Stimulated activated CD8-positive, alpha-beta memory T cell treated with anti-CD3 and anti-CD28 coated beads, Interleukin-4, amount 100 ng/mL, for 1 hour (primary cell): ENCODE measurements at places on chromosomes 12 and 14.

- DNase-seq, result no peak
Measured at GRCh38 chr12:68458866-68459265, 126.7 kb upstream of the MDM1 start.

DNA sequence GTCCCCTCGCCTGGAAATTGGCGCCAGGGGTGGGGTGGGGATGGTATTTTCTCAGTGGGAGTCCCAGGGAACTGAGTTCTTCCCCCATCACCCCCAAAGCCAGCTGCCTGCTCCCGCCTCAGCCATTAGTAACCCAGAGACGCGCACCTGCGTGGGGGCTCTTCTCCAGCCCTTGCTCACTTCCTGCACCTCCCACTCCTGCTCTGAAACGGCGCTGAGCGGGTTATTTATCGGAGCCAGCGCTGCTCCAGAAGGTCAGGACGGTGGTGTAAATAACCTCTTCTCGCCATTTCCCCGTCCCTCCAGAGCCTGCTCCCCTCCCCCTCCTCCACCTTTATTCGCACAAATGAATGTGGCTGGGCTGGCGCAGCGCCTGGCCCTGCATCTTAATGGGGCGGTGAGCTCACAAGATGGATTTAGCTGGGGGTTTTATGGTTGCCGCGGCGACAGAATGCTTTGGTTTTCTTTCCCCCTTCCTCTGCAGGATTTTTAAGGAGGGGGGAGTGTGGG, 12.2 kb downstream of the GPR84 start:
- no peak for DNase-seq

GRCh38 chr14:35628989-35629388, 95.0 kb downstream of the INSM2 start:
- DNase-seq, result no peak

- DNase-seq, result no peak
Measured at GRCh38 chr14:59097681-59098080, 90.8 kb upstream of the DAAM1 start.

GRCh38 chr12:94284859-94285258, 136.5 kb downstream of the PLXNC1 start:
- no peak for DNase-seq

DNA sequence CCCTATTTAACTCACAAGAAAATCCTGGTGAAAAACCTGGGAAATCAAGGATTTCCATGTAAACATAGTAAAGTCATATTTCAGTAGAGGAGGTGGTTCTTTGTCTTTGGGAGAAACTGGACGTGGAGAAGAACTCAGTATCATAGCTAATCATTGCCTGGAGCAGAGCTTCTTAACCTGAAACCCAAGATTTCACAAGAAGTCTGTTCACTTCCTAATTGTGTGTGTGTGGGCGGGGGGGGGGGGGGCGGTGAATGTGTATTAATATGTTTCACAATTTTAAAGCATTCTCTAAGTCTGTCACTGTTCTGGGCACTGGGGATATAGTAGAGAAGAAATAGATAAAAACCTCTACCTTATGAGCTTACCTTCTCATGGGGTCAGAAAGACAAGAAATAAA, 96.7 kb upstream of the PPP4R3A start:
- no peak for DNase-seq

GRCh38 chr14:24817212-24818057, 183.4 kb upstream of the GZMB start:
- DNase-seq, result no peak

GRCh38 chr12:107549651-107550480, 135.7 kb upstream of the PWP1 start:
- no peak for DNase-seq

DNA sequence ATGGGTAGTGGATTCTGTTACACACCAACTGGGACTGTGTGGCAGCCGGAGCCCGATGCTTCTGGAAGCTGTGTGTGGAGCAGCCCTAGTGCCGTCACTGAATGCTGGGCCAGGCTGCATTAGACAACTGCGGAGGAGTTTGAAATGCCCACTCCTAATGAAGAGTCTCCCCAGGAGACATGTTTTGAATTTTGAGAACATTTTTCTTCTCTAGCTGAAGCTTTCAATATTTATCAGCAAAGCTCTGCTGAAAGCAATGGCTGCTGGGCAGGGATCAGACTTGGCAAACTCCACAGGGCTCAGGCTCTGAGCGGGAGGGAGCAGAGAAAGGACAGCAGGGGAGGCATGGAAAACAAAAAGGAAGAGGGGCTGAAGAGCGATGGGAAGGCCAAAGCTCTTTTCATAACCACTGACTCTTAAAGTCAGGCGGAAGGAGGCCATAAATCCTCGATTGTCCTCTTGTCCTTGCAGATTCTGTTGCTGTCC, 189.1 kb downstream of the MON2 start:
- DNase-seq, result no peak

DNA sequence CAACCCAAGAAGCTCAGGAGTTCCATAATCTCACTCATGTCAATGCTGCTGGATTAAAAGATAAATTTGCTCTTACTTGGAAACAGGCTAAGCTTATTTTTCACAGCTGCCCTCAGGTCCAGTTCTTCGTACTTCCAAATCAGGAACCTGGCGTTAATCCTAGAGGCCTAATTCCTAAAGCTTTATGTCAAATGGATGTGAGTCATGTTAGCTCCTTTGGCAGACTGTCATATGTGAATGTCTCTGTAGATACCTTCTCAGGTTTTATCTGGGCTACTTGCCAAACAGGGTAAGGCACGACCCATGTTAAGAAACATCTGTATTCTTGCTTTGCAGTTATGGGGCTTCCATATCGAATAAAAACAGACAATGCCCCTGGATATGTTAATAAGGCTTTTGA, 504.6 kb downstream of the ALG10 start:
- DNase-seq, result no peak

- DNase-seq, result no peak
Measured at GRCh38 chr14:78498062-78498595, 328.0 kb downstream of the NRXN3 start.

GRCh38 chr12:106672314-106673025, 89.7 kb downstream of the RFX4 start:
- DNase-seq, result no peak

DNA sequence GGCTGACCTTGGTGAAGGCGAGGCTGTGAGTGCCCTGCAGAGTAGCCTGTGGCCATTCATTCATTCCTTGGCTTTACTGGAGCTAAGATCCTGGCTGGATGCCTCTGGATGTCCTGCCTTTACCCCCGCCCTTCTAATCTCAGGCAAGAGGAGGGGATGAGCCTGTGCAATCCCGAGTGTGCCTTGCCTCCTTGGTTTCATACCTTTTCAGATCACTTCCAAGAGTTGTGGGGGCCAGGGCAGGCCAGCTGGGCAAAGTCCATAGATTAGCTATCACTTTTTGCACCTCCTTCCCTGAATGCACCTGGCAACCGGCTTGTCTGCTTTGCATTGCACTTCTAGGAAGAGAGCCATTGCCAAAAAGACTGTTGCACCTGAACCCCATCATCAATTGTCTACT, 1.5 kb downstream of the VRTN start:
- no peak for DNase-seq

DNA sequence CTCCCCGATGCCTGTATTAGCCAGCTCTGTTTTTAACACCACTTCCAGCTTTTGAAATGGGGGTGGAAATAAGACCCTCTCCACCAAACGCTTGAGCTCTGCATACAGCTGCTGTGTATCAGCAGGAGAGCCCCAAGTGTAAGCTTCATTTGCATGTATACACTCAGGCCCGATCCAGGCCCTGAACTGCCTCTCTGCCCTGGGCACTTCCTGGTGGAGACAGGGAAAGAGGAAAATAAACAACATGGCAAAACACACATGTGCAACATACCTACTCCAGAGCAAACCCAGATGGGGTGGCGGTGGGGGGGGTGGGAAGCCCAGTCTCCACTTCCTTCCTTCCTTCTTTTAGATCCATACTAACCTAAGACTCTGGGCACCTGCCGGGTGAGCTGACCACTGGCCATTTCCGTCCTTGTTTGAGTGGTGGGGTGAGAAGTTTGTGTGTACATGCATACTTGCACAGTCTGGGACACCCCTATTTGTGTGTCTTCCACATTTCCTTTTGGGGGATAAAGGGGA, 55.3 kb downstream of the RBM19 start:
- DNase-seq, result no peak

- no peak for DNase-seq
Measured at GRCh38 chr14:73995977-73996378, 23.1 kb downstream of the ENTPD5 start.

DNA sequence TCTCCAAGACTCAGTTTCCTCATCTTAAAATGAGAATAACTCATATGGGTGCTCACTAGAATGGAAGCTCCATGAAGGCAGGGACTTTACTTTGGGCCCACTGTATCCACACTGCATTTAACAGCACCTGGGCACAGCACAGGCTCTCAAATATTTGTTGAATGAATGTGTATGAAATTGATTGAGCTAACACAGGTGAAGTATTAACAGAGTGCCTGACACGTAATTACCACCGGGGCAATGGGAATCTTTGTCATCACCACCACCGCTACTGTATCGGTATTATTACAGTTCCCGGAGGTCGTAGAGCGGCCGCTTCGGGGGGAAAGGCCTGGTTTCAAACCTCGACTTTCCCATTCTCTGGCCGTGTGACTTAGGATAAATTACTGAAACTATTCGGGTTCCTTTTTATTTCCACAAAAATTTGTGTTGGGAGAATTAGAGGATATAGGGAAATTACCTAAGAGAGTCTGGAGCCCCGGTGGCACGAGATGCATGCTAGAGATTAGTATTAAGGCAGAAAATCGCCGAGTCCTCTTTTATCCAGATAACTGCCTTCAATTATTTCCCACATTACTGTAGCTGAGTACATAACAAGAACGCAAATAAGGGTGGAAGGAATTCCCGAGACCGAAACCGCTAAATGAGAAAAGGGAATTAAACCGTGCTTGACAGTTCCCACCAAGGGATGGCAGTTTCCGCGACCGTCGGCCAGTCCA, 1.0 kb upstream of the RIC8B start:
- no peak for DNase-seq

- no peak for DNase-seq
Measured at GRCh38 chr12:109952160-109952858, 43.9 kb downstream of the GIT2 start.
